Posterior vena cava (tissue), 2 donors: ENCODE measurements at places on chromosomes 1 and 21.

- DNase-seq = peak; percentile 78
Observed at GRCh38 chr1:8903908-8904650, 25.6 kb upstream of the ENO1 start.

DNA sequence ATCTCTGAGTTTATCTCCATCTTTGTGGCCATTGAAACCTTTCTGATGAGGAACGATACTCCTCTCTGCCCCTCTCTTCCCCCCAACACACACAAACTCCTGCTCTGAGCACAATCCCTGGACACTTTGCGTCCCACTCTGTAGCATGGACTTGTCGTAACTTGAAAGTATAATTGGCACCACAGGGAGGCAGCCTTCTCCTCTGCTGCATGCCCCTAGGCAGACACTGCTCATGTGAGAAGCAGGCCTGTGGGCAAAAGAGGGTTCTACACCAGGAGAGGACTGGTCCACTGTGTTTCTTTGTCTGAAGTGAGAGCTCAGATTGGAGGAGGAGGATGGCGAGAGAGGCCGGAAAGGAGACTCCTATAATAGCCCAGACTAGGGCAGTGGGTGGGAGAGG is 3.8 kb upstream of the PARS2 start:
- no peak for DNase-seq

DNA sequence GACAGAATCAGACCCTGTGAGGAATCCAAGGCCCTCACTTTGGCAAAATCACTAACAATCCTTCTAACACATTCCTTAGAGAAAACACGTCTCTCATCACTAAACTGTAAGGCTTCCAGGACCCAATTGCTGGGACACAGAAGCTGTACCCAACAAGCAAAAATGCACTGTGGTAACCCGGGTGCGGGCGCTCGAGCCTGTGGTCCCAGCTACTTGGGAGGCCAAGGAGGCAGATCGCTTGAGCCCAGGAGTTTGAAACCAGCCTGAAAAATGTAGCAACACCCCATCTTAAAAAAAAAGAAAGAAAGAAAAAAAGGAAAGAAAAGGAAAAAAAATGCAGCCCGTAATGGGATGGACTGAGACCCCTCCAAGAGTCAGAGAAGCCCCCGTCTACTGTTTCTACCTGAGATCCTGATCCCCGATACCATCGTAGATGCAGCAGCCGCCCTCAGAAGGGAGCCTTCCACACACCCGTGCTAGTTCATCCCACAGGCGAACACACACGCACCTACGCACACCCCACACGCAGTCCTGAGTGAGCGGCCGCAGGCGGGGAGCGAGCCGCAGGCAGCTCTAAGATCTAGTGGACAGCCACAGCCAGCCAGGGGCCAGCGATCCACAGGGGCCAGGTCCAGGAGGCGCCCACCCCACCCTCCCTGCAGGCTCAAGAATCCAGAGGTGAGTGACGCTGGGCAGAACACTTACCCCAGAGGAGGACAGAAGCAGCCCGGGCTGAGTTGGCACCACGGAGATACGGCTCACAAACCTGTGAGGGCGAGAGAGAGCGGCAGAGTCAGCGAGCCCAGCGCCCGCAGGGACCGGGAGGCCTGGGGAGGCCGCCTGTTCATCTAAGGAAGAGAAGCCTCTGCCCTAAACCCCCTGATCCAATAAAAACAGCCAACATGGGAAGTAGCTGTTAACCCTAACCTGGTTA is 20.1 kb downstream of the WDR4 start:
- no peak for DNase-seq

DNA sequence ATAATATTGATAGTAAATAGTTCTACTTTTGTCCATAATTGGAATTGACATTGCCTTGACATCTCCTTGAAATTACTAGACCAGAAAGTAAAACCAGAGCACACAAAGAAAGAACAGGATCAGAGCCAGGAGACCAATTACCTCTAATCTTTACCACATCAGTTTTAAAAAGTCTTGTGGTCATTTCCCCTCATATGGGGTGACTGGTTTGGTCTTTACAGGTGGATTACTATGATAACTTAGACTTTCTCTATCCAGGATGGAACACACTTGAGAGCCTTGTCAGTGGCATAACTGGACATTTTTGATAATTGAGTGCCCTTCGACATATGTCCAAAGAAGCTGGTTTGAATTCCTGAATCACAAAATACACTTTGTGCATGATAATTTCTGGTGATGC is 1148.1 kb upstream of the NCAM2 start:
- no peak for DNase-seq

DNA sequence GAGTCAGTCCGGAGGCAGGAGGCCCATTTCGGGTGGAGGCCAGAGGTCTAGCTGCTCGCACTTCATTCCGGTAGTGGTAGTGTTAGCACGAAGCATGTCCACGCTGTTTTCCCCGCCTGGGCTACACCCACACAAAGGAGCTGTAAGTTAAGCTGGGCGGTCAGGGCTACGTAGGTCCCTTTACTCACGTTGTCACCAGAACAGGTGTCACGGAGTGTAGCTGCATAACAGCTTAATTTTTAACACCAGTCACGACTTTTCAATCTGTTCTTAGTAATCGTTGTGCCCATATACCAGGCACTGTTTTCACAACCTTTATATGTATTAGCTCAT is 15.6 kb downstream of the HLX start:
- DNase-seq = no peak

GRCh38 chr1:110680036-110680735 is 5.4 kb upstream of the KCNA3 start:
- DNase-seq = no peak
